ENCODE measurements at places on chromosomes 11 and 22. TPM values are rescaled to one million over a fixed set of nuclear protein-coding genes. Genes with fewer than 3 reads are reported as not detected.

- DNase-seq = no peak
- H3K4me1 ChIP-seq = peaks cover 29% of the 10 kb centered on the region
- H3K27me3 ChIP-seq = no peaks in the 10 kb centered on the region
- peak overlapping the region; percentile 78 for H3K4me3 ChIP-seq
- peak overlapping the region; percentile 99 for H3K27ac ChIP-seq
- peaks cover 28% of the 10 kb centered on the region for H3K36me3 ChIP-seq
Observed at GRCh38 chr11:62726915-62727164, 417 bp downstream of the HNRNPUL2 start.

GRCh38 chr11:86418106-86418505 lies 43.4 kb downstream of the CCDC81 start:
- no peak overlapping the region for H3K4me3 ChIP-seq
- no peaks in the 10 kb centered on the region for H3K36me3 ChIP-seq
- H3K27ac ChIP-seq = no peak overlapping the region
- no peak for DNase-seq
- no peaks in the 10 kb centered on the region for H3K4me1 ChIP-seq

DNA sequence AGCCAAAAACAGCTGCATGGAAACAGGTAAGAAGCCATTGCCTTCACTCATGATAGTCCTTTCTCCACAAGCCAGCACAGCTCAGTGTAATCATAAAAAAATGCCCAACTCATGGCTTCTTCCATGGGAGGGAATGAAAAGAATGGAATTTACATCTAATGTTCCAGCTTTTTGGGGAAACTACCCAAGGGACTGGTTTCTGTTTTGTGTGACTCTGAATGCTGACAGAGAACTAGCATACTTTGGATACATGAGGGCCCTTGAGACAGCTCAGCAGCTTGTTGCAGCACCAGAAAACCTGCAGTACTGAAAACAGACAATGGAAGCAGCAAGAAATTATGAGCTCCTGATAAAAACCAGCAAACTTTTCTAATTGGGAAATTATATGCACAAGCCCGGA lies 24.2 kb upstream of the HORMAD2 start:
- no peaks in the 10 kb centered on the region for H3K27me3 ChIP-seq
- H3K4me1 ChIP-seq = no peaks in the 10 kb centered on the region
- H3K27ac ChIP-seq = no peak overlapping the region

DNA sequence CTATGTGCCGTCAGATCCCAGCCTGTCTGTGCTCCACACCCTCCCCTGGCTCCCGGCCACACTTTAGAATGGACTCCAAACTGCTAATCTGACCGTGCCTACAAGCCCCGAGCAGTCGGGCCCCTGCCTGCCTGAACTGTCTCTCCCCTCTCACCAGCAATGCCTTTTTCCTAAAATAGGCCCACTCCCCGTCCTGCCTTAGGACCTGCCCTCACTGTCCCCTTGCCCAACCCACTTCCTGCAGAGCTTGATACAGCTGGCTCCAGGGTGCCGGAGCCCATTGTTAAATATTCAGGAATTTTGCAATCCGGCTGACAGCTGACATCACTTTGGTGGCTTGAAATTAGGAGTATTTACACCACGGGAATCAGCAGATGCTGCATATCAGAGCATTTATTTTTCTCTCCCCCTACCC lies 21.4 kb downstream of the MN1 start:
- H3K4me1 ChIP-seq = peaks cover 4% of the 10 kb centered on the region
- no peaks in the 10 kb centered on the region for H3K27me3 ChIP-seq
- no peaks in the 10 kb centered on the region for H3K36me3 ChIP-seq

DNA sequence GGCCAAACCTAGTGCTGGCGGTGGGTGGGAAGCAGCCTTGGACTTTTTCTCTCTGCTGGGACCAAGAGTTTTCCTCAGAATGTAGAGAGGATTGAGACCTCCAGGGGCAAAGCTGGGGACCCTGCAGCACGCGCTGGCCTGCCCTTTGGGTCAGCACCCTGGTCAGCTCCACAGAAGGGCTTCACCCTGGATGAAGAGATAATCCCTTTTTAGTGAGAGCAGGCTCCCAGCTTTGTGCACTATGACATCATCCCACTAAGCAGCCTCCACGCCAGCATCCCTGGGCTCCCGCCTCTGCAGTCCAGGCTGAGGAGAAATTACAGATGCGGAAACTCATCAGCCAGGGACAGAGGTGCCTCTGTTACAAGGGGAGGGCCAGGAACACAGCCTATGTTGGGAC lies 23.5 kb downstream of the DRICH1 start:
- no peak overlapping the region for H3K4me3 ChIP-seq
- H3K36me3 ChIP-seq = no peaks in the 10 kb centered on the region
- no peak for DNase-seq
- H3K4me1 ChIP-seq = no peaks in the 10 kb centered on the region

DNA sequence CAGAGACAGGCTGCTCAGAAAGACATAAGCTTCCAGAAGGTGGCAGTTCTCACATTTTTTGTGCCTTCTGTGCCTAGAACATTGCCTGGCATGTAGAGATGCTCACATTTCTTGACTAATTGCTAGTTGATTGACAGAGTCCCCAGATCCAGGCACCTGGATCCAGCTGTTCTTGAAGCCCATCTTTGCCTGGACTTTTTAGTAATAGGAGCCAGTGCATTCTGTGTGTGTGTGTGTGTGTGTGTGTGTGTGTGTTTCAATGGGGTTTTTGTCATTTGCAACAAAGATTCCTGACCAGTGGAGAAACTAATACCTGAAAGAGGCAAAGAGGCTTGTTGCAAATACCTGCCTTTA lies 15.1 kb downstream of the MRGPRF start:
- H3K27ac ChIP-seq = no peak overlapping the region
- no peaks in the 10 kb centered on the region for H3K27me3 ChIP-seq
- H3K36me3 ChIP-seq = no peaks in the 10 kb centered on the region
- no peaks in the 10 kb centered on the region for H3K4me1 ChIP-seq
- DNase-seq = no peak

DNA sequence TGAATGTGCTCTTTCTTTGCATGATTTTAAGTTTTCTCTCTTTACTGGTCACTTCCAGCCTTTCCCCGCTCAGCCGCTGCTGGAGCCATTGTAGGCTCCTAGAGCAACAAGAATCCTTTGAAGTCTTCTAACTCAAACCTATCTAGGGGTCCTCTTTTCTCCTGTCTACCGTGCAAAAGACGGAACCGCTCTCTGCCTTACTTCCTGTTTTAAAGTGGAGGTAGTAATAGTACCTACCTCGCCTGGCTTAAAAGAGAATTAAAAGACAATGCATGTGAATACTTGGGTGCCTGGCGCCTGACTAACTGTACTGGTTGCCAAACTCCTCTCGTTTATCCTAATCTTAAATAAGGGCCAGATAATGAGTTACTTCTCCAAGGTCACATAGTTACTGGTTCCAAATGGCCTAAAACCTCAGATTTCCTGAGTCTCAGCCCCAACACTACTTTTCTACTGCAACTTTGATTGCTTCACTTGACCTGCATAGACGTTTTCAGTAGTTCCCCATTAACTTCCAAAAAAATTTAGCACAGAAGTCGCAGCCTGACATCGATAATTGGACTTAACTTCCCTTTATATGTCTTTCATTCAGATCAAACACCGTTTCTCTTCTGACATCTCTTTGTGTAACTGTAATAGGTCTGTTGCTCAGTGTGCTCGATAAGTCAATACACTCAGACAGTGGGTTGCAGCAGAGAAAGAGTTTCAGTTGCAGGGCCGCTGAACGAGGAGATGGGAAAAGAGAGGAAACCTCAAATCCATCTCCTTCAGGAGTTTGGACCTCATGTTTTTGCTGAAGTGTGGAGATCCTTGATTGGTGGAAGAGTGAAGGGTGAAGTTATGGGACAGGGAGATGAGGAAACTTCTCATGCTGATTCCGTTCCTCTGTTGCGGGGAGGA lies 891 bp downstream of the SAMM50 start:
- peaks cover 20% of the 10 kb centered on the region for H3K4me1 ChIP-seq
- no peaks in the 10 kb centered on the region for H3K36me3 ChIP-seq
- H3K27ac ChIP-seq = peak overlapping the region; percentile 69

- no peaks in the 10 kb centered on the region for H3K36me3 ChIP-seq
- no peaks in the 10 kb centered on the region for H3K4me1 ChIP-seq
- DNase-seq = no peak
- no peak overlapping the region for H3K4me3 ChIP-seq
Observed at GRCh38 chr11:102589047-102589459, 36.1 kb downstream of the MMP20 start.

DNA sequence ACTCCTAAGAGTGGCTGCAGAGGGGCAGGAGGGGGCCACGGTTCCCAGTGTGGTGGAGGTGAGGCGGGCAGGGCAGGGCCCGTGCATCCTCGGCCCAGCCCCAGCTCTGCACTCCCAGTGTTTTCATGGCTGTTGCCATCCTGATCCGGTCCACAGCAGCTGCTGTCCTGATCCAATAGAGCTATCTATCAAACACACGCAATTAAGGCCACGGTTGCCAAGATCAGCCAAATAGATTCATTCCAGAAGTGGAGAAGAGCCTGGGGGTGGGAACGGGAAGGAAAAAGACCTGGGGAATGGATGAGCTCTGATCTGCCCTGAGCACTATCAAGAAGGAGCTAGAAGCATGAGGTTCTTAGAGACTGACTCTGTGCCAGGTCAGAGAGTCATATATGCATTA lies 160.9 kb upstream of the SYT13 start:
- H3K4me3 ChIP-seq = no peak overlapping the region
- DNase-seq = no peak
- no peaks in the 10 kb centered on the region for H3K36me3 ChIP-seq
- no peaks in the 10 kb centered on the region for H3K27me3 ChIP-seq
- no peaks in the 10 kb centered on the region for H3K4me1 ChIP-seq

DNA sequence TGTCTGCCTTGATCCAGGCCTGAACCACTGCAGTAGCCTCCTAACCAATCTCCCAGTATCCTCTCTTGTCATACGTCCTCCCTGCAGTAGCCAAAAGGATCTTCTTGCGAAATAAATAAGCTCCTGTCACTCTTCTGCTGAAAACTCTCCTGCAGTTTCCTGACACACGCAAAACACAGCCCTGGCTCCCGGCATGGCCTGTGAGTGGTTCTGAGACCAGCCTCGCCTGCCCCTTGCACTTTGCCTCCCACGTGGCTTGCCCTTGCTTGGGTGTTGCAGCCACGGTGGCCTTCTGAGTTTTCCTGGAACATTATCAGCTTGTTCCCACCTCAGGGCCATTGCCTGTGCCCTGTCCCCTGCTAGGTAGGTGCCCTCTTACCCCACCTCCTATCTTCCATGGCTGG lies 7.2 kb downstream of the ZC3H7B start:
- DNase-seq = no peak
- H3K27ac ChIP-seq = no peak overlapping the region
- peaks cover under 1% of the 10 kb centered on the region for H3K4me1 ChIP-seq

GRCh38 chr11:116733043-116733755 lies 39.6 kb downstream of the BUD13 start:
- H3K4me3 ChIP-seq = no peak overlapping the region
- no peaks in the 10 kb centered on the region for H3K36me3 ChIP-seq
- no peaks in the 10 kb centered on the region for H3K27me3 ChIP-seq
- no peak for DNase-seq
- H3K4me1 ChIP-seq = peaks cover 20% of the 10 kb centered on the region
- no peak overlapping the region for H3K27ac ChIP-seq

GRCh38 chr22:38136607-38137006 lies 26.1 kb upstream of the BAIAP2L2 start:
- H3K4me3 ChIP-seq = no peak overlapping the region
- H3K27ac ChIP-seq = no peak overlapping the region
- no peaks in the 10 kb centered on the region for H3K27me3 ChIP-seq
- DNase-seq = no peak

Gene NXPE2
- total RNA-seq = 0.05 TPM

Gene SMTNL1
- total RNA-seq = 0.05 TPM

Data from thymus (tissue), 14 donors.